ENCODE measurements at places on chromosomes 5 and 9.

GRCh38 chr5:76849419-76850291 is at the start of gene S100Z:
TSS of gene S100Z (plus strand) at chr5:76850014. CDS start at chr5:76875360, 25,346 bp downstream.
- no peak for DNase-seq

DNA sequence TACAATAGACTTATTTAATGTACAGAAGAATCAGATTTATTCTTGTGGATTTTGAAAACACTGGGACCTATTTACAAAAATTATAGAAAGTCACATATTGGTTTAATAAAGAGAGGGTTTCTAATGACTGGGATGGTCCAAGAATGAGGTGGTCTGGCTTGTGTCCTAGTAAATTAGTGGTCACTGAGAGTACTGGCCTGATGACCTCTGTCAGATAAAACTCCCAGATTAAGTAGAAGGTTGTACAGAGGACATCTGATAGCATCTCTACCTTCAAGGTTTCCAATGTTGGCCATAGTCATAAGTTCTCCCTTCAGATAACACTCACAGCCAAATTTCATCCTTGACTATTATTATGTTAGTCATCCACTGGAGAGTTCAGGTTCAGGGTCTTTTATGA is 692.9 kb downstream of the MTRR start:
- no peak for DNase-seq

- no peak for DNase-seq
These were observed 326.3 kb downstream of the SLCO4C1 start for GRCh38 chr5:101969742-101970141.

DNA sequence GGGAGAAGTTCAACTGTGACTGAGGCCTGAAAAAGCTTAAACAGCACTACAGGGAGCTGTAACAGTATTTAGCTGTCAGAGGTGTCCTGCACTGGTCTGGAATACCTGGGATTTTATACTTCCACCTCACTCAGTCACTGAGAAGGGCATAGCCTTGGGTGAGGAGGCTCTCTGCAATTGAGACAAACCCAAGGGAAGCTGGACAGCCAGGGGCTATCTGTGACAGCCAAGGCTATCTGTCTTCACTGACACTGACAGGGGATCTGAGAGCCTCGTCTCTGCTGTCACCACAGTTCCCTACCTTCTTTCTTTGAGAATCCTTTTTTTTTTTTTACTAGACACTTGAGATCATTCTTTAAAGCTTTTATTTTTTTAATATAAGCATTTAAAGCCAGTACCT is 356.2 kb upstream of the CD180 start:
- no peak for DNase-seq

DNA sequence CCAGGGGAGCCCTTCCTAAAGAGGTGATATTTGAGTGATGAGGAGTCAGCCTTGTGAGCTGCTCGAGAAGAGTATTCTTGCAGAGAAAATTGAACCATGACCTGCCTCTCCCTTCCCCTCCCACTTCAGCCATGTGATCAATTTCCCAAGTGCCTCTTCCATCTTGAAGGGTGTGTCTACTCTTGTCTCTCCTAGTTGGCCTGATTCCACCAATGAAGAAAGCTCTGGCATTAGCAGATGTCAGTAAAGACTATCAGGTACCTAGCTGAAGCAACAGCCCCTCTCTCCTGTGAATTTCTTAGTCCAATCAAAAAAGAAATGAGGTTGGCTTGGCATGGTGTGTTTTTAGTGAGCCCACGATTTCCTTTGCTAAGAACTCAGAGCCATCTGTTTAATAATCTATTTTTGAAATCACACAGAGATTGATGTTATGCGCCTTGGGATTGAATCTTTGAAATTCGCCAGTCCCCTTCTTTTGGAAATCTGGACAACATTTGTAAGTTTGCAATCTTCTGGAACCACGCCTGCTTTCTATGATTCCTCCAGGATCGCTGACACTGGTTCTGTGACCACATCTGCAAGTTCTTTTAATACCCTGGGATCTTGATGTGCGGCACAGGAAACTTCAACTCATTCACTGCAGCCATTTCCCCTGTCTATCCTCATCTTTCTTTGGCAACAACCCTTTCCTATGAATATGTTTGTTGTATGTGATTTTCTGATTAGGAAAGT is 404.6 kb downstream of the DMRT2 start:
- no peak for DNase-seq

DNA sequence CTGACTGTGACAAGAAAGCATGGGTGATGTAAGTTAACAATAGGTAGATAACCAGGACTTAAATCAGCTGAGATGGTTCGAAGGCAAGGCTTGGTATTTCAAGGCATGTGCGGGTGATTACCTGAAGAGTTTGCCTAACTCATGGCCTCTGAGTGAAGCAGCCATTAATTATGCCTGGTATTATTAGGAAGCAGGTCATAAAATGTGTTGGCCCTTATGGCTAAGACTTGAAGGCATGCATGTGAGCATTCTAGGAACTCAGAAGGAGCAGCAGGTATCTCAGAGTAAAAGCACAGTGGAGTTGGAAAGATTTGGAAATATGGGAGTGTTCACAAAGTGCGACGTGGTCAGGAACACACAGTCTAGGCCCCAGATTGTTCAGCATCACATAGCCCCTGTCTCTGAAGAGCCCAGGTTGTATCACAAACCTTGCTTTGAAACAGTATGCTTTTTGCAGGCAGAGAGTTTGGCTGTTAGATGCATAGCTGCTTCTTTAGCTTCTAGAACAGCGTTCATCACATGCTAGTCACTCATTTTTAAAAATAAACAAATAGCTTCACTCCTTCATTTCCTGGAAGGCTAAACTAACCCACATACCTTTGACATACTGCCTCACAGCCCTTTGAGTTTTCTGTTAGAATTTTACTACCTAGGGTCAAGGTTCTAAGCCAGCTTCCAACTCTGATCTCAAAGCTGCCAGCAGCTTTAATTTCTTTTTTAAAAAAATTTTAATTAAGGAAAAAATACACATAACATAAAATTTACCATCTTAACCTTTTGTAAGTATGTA is 2.1 kb downstream of the HEXB start:
- no peak for DNase-seq

DNA sequence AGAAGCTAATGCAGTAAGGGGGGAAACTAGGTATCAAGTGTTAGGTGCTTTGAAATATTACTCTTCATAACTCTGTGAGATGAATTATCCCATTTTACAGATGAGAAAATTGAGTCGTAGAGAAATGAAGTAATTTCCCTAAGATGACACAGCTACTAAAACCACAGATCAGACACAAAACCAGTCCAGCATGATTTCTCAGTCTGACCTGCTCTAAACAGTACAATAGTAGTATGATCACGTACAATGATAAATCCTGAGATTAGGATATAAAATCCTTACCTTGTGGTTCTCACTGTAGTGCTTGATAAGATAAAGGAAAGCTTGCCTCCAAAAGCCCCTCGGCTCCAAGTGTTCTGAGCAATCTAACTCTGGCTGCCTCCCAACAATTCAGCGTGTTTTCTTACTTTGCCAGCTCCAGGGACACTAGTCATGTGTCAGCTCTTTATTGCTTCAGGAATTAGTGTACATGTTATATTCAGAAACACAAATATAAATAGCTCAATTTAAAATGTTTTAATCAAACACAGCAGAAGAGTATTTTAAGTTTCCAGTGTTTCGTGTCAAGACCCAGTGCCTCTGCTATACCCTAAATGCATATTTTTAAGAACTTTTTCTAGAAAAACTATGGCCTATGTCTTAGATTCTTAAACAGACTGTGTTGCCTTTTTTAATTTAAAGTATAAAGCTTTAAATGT is 243.6 kb downstream of the DENND1A start:
- no peak for DNase-seq

DNA sequence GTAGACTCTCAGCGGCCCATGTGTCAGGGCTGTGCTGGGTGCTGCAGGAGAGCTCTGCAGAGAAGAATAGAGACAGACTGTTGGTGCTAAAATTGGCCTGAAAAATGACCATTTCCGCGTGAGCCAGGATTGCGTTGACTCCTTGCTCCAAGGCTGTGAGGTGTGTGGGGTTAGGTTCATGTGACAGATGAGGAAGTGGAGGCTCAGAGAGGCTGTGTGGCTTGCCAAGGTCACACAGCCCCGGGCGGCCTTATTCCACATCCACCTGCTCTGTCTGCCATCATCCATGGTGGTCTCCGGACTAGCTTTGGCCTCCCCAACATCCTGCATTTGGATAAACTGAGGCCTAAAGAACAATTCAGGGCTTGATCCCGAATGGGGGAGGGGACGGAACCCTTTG is 15.2 kb downstream of the NEK6 start:
- DNase-seq: no peak

DNA sequence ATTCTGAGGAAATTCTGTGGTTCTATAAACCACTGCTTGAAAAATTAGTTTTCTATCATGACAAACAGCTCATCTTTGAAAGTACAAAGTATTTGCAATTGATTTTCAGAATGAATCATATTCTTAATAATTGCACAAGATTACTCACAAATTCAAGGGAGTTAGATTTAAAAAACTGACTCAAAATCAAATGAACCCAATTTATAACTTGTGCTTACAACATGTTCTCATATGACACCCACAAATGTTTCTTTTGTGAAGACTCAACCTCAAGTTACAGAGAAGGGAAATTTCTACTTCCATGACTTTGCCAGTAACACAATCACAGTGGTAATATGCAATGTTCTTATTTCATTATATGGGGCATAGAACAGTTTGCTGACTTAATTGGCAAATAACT is 272.0 kb upstream of the ACTBL2 start:
- no peak for DNase-seq

DNA sequence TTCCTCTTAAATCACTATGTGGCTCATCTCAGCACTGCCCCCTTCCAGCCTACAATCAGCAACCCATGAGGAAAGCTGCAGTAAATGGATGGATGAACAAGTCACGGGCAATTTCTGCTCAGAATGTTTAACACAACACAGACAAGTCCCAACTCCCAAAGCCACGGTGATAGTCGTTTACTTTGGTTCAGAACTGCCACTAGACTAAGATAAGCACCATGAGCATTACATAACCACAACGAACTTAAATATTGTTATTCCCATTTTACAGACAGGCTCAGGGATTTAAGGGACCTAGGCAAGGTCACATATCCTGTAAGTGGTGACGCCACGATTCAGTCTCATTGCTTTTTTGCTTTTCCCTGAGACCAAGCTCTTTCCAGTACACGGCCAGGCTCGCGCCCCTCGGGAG is 2.0 kb upstream of the SMIM27 start:
- no peak for DNase-seq

- DNase-seq: no peak
These were observed 300.2 kb upstream of the PANK3 start for GRCh38 chr5:168879331-168879730.

DNA sequence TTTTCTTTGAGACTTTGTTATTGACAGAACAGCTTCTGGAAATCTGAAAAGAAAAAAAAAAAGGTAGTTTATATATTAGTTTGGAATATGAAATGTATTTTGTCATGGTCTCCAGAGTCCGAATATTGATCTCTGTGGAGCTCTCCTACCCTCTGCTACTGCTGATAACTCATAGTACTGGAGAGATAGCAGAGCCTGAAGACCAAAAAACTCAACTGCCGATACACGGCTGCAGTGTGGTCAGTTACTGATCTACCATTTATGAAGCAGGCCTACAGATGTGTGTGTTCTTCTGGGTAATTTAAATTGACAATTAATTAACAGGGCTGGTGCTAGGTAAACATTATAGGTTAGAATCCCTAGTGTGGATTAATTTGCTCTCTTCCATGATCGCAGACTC is 3.8 kb upstream of the FAM120A start:
- DNase-seq: no peak

GRCh38 chr9:2209400-2209799 is 194.3 kb downstream of the SMARCA2 start:
- DNase-seq: no peak

DNA sequence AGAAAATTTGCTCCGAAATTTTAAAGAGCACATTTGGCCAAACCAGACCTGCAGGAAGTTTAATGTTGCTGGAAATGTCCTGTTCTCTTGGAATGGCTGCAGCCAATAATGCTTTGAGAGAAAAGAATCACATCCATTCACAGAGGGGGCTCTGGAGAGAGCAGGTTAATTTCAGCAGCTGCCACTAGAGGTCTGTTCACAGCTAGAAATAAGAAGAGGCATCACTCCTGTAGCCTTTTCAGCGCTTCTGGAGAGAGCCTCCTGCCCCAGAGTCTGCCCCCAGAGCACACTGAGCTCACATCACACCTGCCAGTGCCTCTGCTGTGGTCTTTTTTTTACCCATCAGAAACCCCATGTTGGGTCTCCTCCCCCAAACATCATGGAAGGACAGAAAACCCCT is 124.8 kb upstream of the RAD23B start:
- DNase-seq: no peak

GRCh38 chr5:169758886-169759285 is 121.8 kb downstream of the DOCK2 start:
- no peak for DNase-seq

- no peak for DNase-seq
These were observed 7.2 kb downstream of the ERP44 start for GRCh38 chr9:100091650-100092049.

- DNase-seq: no peak
These were observed 3.5 kb downstream of the MSANTD3 start for GRCh38 chr9:100430286-100430940.

- no peak for DNase-seq
These were observed 262.5 kb downstream of the MED10 start for GRCh38 chr5:6115852-6116251.

DNA sequence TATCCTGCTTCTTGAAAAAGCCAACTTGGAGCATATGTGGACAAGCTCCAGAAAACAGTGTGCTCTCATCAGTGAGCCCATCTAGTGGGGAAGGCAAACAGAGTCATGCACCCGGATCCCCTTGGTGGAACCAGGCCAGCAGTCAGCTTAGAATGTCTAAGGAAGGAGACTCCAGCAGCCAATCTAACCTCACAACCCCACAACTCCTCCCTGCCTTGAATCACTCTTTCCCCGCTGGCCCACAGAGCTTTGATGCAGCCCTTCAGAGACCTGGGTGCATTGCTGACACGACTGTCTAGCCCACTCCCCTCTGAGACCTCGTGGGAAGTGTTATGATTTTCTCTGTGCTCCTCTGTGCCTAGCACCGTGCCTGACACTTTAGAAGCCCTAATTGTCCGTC is 623.7 kb downstream of the BNC2 start:
- no peak for DNase-seq

DNA sequence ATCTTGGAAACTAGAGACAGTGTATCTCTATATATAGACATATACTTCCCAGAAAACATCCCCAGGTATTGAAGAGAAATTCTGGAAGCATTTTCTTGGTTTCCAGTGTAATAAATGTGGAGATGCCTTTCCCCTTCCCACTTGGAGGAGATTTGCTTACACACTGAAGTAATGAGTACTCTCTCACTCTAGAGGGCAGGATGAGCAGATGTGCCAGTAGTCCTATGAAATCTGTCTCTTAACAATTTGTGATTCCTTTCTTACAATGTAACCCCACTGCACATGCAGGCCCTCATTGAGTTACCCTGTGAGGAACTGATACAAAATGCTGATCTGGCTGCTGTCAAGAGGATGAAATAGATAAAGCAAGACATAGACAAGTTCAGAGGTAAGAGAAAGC is 567.2 kb downstream of the SLCO4C1 start:
- no peak for DNase-seq

GRCh38 chr9:98442114-98442513 is 186.7 kb upstream of the TBC1D2 start:
- no peak for DNase-seq

DNA sequence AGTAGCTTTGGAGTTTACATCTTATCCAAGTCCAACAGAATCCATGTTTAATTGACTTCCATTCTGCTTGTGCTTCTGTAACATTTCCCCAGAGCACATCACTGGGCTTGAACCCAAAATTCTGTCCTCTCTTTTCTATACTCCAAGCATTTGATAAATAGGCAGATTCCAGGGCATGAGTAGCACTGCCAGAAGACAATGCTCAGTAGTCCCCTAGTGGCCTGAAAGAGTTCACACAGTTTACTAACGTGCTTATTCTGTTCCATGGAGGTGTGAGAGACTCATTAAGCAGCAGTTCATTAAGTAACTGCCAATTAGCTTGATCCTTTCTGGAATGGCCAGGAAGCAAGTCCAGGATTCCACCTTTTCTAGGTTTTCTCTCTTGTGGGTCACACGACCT is 9.4 kb upstream of the GABRA6 start:
- DNase-seq: no peak

Data from activated CD4-positive, CD25-positive, alpha-beta regulatory T cell treated with anti-CD3 and anti-CD28 coated beads, Interleukin-2, amount 50 U/mL, for 16 hours (primary cell).